CD4-positive, alpha-beta T cell treated with Interleukin-15 for 4 hours (primary cell): ENCODE measurements at places on chromosomes 4 and X.

GRCh38 chr4:72895408-72895807, 174.1 kb downstream of the COX18 start:
- DNase-seq, result no peak

- DNase-seq, result no peak
Observed at GRCh38 chr4:1393866-1394265, 12.4 kb downstream of the NKX1-1 start.

DNA sequence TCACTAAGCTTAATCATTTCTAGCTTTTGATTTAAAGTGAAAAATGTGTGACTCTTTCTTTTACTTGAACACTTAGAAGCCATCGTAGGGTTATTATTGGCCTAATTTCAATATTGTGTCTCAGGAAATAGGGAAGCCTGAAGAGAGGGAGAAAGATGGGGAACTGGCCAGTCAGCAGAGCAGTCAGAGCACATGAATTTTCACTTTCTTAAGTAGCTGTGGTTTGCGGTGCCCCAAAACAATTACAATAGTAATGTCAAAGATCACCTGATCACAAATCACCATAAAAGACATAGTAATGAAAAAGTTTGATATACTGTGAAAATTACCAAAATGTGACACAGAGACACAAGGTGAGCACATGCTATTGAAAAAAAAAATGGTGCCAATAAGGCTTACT, 45.5 kb downstream of the CENPC start:
- DNase-seq, result no peak

DNA sequence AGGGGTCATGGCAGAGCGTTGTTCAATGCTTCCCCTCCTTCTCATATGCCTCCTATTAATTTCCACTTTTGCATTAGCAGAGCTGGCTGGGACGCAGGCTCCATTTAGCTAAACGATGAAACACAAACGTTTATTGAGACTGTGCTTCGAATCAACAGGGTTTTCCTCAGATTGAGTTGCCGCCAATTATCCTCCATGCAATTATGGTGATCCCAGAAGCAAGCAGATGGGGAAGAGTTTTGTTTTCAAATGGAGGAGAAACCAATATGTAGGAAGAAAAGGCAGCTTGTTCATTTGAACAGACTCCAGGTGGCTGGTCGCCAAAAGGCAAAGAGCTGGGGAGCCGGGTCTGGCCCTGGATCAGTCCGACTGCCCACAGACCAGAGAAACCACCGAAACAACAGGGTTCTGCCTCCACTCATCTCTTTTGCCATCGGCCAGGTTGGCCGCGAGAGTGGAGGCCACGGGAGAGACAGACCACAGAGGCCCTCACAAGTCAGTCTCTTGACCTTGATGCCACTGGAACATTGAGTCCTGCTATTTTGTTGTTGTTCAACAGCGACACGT, 184.8 kb downstream of the GBA3 start:
- no peak for DNase-seq

DNA sequence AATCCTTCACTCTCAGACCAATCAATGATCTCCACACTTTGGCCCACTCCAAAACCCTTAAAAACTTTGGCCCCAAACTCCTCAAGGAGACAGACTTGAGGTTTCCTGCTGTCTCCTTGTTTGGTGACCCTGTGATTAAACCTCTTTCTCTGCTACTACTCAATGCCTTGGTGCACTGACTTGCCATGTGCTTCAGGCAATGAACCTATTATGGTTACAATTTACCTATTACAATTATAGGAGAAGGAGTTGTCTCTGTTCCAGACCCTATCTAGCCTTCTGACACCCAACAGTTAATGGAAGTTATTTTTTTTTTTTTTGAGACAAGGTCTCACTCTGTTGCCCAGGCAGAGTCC, 263.1 kb downstream of the STIM2 start:
- no peak for DNase-seq

DNA sequence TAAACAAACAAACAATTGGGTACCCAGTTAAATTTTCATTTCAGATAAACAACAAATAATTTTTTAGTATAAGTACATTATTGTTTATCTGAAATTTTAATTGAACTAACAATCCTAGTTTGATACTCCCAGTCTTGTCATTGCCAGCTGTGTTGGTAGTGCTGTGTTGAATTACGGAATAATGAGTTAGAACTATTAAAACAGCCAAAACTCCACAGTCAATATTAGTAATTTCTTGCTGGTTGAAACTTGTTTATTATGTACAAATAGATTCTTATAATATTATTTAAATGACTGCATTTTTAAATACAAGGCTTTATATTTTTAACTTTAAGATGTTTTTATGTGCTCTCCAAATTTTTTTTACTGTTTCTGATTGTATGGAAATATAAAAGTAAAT, 2.9 kb downstream of the CXCL8 start:
- DNase-seq, result no peak

- DNase-seq, result no peak
Observed at GRCh38 chrX:102976793-102977495, 39.9 kb downstream of the RAB40AL start.

GRCh38 chr4:151687021-151687640, 73.7 kb downstream of the GATB start:
- DNase-seq, result no peak

- DNase-seq, result no peak
Observed at GRCh38 chrX:72621625-72622485, 49.2 kb upstream of the HDAC8 start.

- DNase-seq, result no peak
Observed at GRCh38 chrX:109760922-109761250, 27.8 kb upstream of the ACSL4 start.

- no peak for DNase-seq
Observed at GRCh38 chr4:7217474-7218321, 25.4 kb downstream of the SORCS2 start.

DNA sequence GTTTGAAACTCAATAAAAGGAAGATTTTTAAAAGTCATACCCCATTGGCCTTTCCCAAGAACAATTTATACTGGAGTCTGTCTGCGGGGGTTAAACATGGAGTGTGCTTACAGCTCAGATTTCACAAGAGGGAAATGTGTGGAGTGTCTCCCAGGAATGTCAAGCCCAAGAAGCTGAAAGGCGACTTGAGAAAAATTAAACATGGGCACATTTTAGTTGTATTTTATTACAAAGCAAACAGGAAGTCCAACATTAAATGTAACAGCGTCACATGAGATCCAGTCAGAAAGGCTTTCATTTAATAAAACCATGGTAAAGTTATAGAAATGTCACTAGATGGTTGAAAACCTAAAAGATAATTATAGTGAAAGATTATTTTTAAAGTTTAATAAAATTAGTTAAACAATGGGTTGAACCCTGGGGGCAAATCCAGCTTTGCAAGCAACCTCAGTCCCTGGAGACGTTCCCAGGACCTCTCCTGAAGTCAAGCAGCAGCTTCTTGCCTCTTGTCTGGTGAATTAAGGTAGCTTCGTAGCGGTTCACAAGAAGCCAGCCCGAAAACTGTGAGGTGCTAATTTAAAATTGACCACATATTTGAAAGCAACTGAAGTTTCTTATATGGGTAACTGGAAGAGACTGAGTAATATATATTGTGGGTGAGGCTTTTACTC, 168.4 kb upstream of the EDNRA start:
- DNase-seq, result no peak

- DNase-seq, result no peak
Observed at GRCh38 chr4:151169223-151169622, 69.8 kb downstream of the RPS3A start.

- DNase-seq, result no peak
Observed at GRCh38 chr4:164799410-164799809, 45.5 kb downstream of the SMIM31 start.

- no peak for DNase-seq
Observed at GRCh38 chrX:23374291-23374690, 39.6 kb downstream of the PTCHD1 start.

DNA sequence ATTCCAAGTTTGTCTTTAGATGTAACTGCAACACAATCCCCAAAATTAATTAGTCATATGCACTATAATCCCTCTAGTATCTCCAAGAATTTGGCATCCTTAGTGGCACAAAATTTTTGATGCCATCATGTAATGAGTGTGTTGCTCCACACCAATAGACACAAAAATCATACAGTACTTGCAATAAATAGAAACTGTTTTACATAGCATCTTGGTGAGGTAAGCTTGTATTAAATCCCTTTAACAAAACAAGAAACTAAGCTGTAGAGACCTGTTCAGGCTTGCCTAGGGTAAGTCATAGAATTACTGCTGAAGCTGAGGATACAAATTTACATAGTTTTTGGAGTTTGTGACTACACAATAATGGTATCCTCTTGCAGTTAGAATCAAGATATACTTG, 64.5 kb upstream of the PRSS12 start:
- no peak for DNase-seq
